Stimulated activated CD4-positive, alpha-beta T cell treated with anti-CD3 and anti-CD28 coated beads, Interleukin-1b, Interleukin-23, amount 100 ng/mL, for 48 hours (primary cell): ENCODE measurements at places on chromosomes 1 and 21.

DNA sequence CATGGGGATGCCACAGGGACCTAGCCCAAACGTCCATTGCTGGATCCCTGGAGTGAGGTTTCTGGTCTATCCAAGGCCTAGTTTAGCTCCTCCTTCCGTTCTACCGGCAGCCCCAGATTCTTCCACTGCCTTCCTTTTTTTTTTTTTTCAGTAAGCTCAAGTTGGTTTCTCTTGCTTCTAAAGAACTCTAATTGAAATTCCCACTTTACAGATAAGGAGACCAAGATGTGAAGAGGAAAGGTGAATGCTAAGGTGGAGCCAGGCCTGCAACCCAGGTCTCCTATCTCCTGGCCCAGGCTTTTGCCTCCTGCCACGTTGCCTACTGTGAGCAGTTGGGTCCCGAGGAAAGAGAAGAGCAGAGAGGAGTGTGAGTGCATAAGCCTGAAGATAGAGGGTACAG is 31.5 kb upstream of the CLIC4 start:
- no peak for DNase-seq

DNA sequence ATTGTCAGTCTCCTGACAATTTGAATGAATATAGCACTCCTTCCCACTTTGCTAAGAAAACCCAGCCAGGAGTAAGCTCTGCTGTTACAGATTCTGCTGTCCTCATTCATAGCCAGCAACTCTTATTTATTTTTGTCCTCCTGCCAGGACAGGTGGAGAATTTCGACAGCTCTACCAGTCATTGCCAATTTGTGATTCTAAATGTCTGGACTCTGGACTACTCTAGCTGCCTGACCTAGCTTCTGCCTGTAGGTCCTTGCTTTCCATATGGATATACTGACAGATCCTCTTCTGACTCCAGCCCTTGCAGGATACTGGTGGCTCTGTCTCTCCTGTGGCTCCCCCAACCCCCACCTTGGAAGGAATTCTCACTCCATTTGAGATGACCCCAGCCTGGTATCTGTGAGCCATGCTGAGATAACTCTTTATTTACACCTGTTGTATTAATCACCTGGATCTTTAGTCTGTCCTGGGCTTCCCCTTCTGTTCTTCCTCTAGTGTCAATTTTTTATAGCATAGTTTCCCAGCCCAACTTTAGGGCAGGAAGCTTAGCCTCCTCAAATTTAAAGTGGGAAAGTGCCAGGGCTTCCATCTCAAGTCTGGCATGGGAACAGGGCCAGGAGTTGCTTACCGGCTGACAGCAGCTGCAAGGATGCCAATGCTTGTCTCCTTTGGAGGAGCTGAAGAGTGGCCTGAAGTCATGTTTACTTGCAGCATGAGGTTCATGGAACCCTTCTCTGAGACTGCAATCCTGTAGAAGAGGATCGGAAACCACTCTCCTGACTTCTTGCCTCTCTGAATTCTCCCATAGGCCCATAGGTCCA is 6.7 kb downstream of the PM20D1 start:
- no peak for DNase-seq

GRCh38 chr1:81832573-81832972 is 31.8 kb downstream of the ADGRL2 start:
- no peak for DNase-seq

- peak; percentile 56 for DNase-seq
These were observed at the start of gene EFNA3 for GRCh38 chr1:155078469-155079209. EFNA3 (plus strand) TSS chr1:155078837; CDS start chr1:155078942, 105 bp downstream.

GRCh38 chr1:196890668-196891067 is 2.8 kb downstream of the CFHR4 start:
- no peak for DNase-seq

GRCh38 chr1:2778220-2778592 is 23.3 kb downstream of the TTC34 start:
- no peak for DNase-seq

GRCh38 chr1:241678536-241678935 is 26.5 kb downstream of the WDR64 start:
- DNase-seq, result no peak

DNA sequence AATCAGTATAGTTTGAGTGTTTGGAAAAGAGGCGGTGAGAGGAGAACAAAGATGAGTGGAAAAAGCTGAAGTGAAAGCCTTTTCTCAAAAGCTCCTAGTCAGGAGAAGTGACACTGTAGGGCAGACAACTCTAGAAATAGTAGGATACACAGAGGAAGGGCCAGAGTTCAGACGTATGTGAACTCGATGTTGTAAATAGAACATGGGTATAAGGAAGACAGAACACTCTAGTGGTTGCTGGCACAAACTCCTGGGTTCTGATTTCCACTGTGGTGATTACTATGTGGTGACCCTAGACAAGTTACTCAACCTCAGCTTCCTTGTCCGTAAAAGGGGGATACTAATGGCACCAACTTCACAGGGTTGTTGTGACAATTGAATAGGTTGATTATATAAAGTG is 30.2 kb upstream of the MGST3 start:
- no peak for DNase-seq

- no peak for DNase-seq
These were observed 259.3 kb upstream of the CACYBP start for GRCh38 chr1:174740249-174740968.

GRCh38 chr1:25472471-25472870 is 41.8 kb downstream of the MACO1 start:
- DNase-seq, result peak; percentile 16

DNA sequence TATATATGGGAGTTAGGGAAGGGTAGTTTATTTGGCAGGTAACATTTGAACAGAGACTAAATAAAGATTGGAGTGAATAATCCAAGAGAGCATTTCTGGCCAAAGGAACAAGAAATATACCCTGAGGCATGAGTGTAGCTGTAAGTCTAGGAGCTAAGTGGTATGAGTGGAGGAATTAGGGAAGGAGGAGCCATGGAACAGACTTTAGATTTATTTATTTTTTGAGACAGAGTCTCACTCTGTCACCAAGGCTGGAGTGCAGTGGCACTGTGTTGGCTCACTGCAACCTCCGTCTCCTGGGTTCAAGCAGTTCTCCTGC is 18.4 kb downstream of the CAPZA1 start:
- DNase-seq, result no peak

DNA sequence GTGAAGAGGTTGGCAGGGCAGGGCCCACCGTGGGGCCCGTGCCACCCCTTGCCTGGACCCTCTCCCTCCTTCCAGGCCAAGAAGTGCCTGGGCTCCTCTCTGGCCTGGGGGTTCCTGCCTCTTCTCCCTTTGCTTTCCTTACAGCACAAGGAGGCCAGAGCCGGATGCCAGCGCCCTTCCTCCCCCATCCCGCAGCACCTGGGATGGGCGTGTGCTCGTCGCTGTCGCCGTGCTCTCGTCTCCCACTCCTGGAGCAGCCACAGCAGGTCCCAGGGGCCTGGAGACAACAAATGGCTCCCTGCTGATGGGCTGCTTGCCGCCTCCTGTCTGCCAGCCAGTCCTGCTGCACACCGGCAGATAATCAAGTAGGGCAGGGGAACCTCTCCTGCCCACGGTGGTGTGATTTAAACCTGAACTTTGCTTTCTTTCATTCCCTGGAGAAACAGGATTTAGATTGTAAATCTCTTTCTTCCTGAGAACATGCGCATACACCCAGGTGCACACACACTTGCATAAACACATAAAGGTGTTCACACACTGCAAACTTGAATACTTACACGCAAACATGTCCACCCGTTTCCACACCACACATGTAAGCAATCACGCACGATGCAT is 50.8 kb upstream of the POU3F1 start:
- DNase-seq, result no peak

DNA sequence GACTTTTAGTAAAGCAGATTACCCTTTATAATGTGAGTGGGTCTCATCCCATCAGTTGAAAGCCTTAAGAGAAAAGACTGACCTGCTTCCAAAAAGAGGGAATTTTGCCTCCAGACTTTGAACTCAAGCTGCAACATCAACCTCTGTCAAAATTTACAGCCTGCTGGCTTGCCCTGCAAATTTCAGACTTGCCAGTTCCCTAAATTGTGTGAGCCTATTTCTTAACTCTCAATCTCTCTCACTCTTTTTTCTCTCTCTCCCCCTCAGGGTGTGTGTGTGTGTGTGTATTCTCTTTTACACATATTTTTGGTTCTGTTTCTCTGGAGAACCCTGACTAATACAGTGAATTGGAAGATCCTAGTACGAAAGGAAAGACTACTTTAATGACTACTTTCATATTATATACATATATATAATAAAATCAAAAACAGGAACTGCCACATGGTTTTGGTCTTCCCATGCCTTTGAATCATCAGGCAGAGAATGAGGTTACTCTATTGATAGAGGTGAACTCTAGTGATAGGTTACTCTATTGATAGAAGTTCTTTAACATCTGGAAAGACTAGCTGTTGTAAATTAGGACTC is 6.4 kb downstream of the OR2C3 start:
- DNase-seq, result no peak

DNA sequence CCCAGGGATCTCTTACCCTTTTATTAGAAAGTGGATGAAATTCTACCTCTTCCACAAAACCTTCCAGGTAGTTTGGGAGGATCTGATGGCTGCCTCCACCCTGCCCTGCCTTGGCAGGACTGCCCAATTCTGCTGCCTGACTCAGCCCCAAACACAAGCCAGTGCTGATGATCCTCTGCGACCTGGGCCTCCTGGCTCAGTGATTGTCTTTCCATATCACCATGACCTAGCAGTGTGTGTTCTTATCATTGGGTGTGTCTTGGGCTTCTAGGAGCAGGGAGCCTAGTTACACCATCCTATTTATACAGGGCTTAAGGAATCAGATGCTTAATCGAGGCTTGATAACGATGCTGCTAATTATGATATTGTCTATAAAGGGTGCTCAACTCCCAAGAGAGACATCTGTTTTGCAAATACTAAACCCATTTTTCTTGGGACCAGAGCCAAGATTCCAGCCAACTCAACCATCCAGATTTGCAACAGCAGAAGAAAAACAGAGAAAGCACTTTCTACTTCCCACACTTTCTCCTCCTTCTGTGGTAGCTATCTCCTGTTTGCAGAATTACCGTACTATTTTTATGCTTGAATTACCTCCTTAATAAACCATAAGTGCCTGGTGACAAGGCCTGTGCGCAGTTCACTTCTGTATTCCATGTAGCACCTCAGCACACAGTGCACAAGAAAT is 36.5 kb upstream of the KIF21B start:
- DNase-seq, result no peak
